GM12892 (cell line): ENCODE measurements at places on chromosomes 16 and 17.

DNA sequence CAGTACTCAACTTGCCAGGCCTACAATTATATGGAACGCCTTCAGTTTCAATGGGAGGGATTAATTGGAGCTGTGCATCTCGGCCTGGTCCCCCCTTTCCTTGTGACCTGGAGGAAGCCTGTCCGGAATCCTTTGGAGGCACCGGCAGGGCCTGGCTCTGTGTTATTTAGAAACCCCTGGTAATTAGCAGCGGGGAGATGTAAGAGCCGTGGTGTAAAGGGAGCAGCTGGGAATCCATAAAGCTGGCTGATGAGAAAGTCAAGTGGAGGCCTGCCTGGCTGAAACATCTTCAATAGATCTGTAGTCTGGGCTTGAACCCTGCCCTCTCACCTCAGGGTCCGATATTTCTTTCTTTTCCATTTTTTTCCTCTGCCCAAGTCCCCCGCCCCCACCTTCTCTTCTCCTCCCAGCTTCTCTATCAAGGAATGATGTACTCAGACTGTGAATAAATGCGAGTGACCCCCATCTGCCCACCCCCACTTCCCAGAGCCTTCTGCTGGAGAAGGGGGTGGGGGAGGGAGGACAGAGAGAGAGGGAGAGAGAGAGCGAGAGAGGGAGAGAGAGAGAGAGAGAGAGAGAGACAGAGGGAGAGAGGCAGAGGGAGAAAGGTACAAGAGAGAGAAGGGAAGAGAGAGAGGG lies 495.5 kb upstream of the ZFHX3 start:
- no peak for DNase-seq

- DNase-seq: no peak
These were observed 17.3 kb downstream of the MAP2K6 start for GRCh38 chr17:69431835-69432234.

- DNase-seq: no peak
These were observed 51.4 kb upstream of the NFAT5 start for GRCh38 chr16:69514356-69514755.

DNA sequence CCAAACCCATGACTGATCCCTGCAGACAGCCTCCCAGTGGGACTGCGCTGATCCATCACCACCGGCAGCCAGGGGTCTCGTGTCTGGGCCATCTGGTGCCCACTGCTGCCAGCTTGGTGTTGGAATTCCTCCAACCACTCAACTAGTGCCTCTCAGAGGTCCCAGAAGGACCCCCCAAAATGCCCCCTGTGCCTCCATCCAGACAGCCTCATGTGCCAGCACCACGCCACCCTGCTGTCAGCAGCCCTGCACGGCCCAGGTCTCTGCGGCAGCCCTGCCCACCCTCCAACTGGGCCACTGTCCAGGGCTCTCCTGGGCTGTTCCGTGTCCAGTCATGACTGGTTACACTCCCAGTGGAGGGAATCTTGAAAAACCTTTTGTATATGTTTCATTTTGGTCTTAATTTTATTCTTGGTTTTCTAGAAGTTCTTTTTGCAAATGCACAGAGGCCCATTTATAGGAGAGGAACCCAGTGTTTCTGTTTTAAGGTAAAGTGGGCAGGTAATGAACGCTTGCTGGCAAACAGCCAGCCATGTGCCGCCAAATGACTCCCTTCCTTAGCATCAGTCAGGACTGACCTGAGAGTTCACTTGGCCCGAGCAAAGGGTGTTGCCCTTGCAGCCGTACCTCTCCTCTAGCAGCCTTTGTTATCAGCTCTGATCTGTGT lies 34.6 kb downstream of the GRIN2C start:
- DNase-seq: no peak

GRCh38 chr16:66904428-66904845 lies 14.2 kb downstream of the CDH16 start:
- peak; percentile 23 for DNase-seq

DNA sequence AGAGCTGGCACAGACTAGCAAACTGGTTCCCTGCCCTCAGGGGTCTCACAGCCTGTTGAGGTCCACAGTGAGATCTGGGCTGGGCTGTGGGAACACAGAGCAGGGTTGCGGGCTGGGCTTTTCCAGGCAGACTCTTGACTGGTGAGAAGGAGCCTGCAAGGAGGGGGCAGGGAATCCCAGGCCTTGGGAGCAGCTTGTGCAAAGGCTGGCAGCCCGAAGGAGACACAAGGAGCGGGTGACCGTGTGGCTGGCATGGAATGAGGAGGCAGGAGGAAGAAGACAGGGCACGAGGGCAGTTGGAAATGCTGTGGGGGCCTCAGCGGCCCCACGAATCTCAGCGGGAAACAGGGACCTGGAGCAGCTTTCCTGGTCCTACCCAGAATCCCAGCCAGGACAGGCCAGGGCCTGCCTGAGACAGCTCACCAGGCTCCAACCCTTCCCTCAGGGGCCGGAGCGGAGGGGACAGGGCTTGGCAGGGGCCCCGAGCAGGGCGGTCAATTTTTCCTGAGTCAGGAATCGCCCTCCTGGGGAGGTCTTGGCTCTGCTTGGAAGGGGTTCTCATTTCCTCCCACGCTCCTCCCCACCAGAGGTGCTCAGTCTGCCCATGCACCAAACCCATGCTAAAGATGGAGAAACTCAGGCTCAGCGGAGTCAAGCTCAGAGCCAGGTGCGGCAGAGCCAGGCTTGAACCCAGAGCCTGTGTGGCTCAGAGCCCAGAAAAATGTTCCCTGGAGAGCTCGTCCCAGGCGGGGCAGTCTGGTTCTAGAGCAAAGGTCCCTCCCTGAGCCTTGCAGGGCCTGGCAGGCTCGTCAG lies 9.2 kb upstream of the SNN start:
- DNase-seq: no peak

DNA sequence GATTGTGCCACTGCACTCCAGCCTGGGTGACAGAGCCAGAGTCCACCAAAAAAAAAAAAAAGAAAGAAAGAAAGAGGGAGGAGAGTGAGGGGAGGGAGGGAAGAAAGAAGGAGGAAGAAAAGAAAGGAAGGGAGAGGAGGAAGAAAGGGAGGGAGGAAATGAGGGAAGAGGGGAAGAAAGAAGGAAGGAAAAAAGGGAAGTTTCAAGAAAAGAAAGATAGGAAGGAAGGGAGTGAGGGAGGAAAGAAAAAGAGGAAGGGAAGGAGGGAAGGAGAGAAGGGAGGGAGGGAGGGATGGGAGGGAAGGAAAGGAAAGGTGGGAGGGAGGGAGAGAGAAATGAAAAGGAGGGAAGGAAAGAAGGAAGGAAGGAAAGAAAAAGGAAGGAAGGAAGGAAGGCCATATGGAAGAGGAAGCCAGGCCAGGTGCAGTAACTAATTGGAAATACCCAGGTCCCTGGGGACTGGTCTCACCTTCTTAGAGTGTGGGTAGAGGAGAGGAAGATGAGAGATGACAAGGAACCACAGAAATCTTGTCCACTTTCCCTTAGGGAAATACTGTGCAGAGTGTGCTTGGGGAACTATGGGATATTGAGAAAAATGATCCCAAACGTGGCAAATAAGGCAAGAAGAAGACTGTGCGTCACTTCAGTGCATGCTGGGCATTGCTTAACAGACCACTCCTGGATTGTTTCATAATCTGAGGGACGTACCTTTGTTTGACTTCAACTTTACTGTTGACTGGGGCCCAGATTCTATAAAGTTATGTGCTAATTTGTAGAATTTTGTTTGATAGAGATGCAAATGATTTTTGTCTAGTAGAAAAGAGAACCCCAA lies 15.1 kb upstream of the CSNK2A2 start:
- DNase-seq: no peak
